ENCODE measurements at places on chromosomes 6 and 20.

DNA sequence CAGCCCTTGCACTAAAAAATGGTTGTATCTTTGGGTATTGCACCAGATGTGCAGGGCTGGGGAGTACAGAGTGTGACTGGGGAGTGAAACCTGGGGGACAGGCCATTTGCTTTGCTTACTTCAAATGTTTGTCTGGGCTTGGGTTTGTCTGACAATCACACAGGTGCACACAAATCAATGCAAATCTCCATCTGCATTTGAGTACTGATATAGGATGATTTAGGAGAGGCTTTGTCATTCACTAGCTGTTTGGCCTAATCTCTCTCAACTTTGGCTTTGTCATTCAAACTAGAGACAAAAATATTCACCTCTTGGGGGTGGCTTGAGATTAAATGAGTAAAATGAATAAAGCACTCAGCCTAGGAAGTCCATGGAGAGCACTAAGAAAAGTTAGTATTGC lies 3.8 kb downstream of the GUCA1A start:
- DNase-seq, result no peak

- DNase-seq, result no peak
Measured at GRCh38 chr20:9507544-9508239, 6.7 kb upstream of the LAMP5 start.

- DNase-seq, result no peak
Measured at GRCh38 chr20:8557711-8558110, 425.6 kb downstream of the PLCB1 start.

DNA sequence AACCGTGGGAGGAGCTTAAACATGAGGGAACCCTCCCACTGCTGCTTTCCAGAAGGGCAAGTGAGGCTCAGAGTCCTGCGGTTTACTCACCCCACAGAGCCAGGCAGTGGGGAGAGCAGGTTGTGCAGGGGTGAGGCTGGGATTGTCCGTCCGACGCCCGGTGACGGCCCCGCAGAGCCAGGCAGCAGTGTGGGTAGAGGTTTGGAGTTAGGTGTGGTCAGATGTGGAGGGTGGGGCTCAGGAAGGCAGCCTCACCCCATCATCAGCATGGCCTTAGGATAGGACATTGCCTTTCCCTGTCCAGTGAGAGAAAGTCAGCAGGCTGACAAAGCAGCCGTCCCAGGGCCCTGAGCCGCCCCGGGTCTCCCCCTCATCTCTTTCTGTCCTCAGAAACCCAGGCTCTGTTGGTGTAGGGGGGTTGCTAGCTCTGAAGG lies 234.6 kb downstream of the DLL1 start:
- DNase-seq, result no peak
